ENCODE measurements at places on chromosomes 7 and 10.

- no peak for DNase-seq
Measured at GRCh38 chr10:94016727-94017714, 23.3 kb downstream of the PLCE1 start.

DNA sequence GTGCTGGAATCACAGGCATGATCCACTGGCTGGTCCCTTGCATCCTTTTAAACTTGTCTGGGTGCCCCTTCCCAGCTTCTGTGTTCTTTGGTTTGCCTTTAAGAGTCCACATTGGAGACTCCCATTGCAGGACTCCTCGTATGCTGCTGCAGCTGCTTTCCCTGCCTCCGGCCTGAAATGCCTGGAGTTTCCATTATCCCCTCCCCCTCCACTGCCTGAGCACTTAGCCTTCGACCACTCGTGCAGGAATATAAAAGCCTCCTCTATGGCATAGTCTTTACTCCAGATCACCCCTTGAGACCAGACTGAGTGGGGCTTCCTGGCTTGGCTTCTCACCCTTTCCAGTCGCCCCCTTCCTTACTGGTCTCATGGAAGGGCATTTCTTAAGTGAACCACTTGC is 80.2 kb downstream of the RHOBTB1 start:
- no peak for DNase-seq

DNA sequence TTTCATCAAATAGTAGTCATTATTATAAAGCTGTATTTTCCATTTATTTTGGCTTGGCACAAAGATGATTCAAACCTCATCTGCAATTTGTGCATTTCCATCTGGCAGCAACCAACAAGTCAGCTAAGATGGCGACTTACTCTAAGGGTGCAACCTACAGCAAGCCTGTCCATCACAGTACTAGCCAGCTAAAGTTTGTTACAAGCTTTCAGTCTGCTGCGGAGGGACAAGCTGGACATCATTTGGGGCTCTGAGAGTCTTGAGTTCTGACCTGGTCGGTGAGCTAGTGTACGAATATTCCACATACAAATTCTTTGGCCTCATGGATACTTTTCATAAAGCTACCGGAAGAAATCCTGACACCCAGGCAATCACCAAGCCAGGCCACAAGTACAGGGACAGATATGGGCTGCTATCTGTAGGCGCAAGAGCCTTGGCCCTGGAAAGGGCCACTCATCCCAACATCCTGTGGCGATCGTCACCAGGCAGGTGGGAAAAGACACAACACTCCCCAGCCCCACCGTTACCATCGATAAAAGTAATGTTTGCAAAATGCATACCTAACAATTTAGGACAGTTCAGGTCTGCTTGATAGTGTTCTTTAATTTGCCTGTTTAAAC is 307.6 kb downstream of the SKIDA1 start:
- no peak for DNase-seq

DNA sequence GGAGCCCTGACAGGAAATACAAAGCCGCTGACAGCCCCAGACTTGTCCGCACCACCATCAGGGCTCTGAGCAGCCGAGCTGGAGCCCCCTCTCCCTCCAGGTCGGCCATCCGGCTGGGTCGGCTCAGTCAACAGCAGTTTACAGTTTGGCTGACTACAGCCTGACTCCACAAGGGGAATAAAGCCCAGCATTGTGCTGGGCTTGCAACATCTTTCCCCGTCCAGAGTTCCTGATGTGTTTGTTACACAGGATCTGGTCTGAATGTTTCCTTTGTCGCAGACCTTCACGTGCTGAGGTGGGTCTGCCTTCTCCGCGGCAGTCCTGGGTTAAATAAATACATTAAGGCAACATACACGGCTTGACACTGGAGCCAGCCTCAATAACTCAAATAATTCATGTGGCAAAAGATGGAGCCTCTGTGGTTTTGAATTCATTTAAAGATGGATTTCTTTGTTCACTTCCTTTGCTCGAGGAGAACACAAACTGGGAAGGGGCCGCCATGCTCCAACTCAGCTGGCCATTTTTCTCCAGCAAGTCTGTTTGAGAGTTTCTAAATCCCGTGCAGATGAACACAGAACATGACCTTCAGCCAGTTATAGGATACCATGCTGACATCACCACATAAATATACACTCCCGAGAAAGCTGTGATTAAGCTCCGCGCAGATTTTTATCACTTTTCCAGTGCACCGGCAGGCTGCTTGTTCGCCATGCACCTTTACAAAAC is 192.1 kb downstream of the WDR11 start:
- no peak for DNase-seq

- DNase-seq, result no peak
Measured at GRCh38 chr10:54131833-54132232, 669.2 kb downstream of the PCDH15 start.

DNA sequence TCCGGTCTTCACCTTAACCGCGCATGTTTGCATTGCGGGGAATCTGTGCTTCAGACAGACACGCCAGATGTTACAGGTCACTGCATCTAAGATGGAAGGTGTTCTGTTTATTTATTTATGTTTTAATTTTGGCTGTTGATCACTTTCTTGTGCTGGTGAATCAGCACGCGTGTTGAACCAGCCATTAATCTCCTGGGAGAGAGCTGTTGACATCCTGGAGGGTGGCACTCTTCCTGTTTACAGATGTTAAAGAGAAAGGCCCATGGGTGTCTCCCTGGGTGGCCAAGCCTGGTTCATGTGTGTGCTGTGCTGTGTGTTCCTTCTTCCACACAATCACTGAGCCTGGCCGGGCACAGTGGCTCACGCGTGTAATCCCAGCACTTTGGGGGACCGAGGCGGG is 355.3 kb downstream of the PAXIP1 start:
- no peak for DNase-seq

DNA sequence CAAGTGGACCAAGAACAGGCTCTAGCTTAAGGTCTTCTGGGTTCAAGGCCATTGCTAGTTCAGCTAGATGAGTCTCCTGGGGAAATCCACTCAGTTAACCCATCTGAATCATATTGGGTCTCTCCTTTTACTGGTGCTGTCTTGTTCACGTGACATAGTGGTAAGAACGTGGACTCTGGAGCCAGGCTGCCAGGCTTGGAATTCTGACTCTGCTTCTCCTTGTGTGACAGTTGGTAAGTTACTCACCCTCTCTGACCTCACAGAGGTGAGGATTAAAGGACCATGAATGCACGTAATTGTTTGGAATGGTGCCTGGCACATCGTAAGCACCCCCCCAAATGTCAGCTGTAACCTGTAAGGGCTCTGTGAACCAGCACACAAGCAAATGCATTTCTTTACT is 9.7 kb upstream of the CALU start:
- DNase-seq, result no peak

GRCh38 chr7:92840316-92840715 is 3.9 kb upstream of the CDK6 start:
- DNase-seq, result no peak

GRCh38 chr7:100257017-100257416 is 37.3 kb downstream of the PVRIG start:
- DNase-seq, result no peak

DNA sequence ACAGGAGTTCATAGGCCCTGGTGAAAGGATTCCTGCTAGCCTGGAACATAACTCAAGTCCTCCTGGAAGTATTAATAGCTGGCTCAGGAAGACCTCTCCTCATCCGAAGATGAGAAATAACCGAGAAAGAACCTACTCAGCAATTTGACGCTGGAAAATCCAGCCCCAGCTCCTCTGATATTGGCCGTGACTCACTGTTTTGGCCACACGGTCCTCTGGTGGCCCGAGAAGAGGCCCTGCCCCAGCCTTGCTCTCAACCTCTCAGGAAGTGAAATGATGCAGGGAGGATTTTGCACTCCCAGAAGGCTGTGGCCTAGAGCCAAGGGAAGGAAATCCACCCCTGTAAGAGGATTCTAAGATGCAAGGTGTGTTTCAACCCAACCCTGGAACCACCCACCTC is 121.6 kb downstream of the MTPAP start:
- no peak for DNase-seq

- DNase-seq, result no peak
Measured at GRCh38 chr7:105452085-105452484, 63.4 kb upstream of the SRPK2 start.

DNA sequence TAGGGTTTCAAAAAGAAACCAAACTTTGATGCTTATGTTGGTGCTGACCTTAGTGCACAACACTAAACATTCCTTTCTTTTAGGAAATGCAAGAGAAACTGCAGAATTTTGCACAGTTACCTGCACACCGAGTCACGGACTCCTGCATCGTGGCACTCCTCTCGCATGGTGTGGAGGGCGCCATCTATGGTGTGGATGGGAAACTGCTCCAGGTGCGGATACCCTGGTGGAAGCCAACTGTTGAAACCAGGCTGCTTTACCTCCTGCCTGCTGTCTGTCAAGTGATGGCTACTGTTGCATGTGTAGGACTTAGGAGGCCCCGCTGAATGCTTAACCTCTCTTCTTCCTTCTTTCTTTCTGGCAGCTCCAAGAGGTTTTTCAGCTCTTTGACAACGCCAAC is 11.7 kb downstream of the CASP2 start:
- no peak for DNase-seq

- DNase-seq, result no peak
Measured at GRCh38 chr10:78491812-78492211, 458.1 kb downstream of the RPS24 start.

DNA sequence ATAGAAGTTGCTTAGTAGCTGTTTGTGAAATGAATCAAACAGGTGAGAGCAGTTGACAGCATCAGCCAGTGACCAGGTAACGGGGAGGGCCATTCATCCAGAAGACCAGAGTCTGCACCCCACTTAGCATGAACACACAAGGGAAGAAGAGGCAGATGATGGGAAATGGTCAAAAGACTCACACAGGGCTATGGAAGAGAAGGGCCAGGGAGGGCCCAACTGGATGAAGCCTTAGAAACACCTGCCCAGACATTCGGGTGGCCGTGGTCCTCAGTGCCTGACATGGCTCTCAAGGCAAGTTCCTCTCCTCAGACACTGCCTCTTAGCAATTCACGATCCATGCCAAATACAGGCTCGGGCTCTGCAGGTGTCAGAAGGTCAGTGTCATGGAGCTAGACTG is 354.1 kb downstream of the TCERG1L start:
- no peak for DNase-seq

- DNase-seq, result no peak
Measured at GRCh38 chr10:11280187-11280932, 262.7 kb downstream of the CELF2 start.

- no peak for DNase-seq
Measured at GRCh38 chr7:135277161-135277560, 43.5 kb downstream of the STRA8 start.

GRCh38 chr10:8242295-8242872 is 187.9 kb downstream of the GATA3 start:
- DNase-seq, result no peak

GRCh38 chr10:26689399-26689798 is 8.1 kb upstream of the PDSS1 start:
- no peak for DNase-seq

- DNase-seq, result no peak
Measured at GRCh38 chr10:12051241-12051640, 8.6 kb upstream of the UPF2 start.

GRCh38 chr7:22223807-22224206 is 133.1 kb downstream of the RAPGEF5 start:
- DNase-seq, result no peak

GRCh38 chr10:27815846-27816245 is 70.2 kb upstream of the MKX start:
- DNase-seq, result no peak

DNA sequence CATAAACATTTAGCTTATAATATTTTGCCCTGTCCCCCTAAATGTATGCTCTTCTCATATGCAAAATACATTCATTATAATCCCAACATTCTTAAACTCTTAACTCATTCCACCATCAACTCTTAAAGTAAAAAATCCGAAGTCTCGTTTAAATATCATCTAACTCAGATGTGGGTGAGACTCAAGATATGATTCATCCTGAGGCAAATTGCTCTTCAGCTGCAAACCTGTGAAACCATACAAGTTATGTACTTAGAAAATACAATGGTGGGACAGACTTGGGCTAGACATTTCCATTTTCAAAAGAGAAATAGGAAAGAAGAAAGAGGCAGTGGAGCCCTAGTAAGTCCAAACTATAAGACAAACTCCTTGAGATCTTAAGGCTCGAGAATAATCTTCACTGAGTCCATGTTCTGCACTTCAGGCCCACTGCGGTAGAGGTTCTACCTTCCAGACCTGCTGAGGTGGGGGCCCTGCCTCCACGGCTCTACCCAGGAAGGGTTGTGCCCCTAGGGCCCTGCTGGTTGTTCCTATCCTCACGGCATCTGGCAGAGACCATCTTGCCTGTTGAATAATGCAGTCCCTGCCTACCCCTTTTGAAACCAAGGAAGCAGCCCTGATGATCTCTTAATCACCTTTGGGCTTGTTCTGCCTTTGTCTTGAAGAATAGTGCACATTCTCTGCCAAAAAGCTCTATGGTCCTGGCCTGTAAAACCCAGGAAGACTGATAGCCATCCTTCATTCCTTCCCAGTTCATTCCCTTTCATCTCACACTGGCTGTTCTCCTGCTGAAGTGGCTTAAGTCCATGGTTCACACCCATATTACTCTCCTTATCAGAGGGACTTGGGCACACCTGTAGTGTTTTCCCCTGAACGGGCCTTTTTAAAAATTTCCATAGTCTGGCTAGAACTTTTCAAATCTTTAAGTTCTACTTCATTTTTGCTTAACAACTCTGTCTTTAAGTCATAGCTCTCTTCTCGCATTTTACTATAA is 37.3 kb downstream of the INPP5F start:
- DNase-seq, result no peak

- DNase-seq, result no peak
Measured at GRCh38 chr7:38179776-38180226, 1.8 kb downstream of the STARD3NL start.

GRCh38 chr10:70912556-70912955 is 24.2 kb upstream of the PCBD1 start:
- no peak for DNase-seq

- DNase-seq, result no peak
Measured at GRCh38 chr7:129503725-129504124, 1.4 kb downstream of the SMKR1 start.

DNA sequence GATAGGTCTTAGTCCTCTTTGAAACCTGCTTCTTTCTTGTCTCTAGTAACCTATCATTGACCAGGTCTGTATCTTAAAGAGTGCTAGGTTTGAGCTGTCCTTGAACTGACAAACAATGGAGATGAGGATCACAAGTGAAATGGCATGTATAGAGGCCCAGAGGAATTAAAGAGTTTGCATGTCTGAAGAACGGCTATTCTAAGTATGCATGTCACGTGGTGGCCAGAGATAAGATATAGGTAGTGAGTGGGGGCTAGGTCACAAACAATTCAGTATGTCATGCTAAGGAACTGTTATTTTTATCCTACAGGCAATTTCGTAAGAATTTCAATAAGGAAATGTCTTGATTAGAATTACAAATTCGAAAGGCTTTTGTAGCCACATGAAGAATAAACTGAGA is 95.3 kb downstream of the SUGCT start:
- DNase-seq, result no peak

GRCh38 chr7:87627634-87627994 is 584 bp upstream of the RUNDC3B start:
- DNase-seq, result no peak

- no peak for DNase-seq
Measured at GRCh38 chr7:36185092-36185491, 32.0 kb downstream of the EEPD1 start.

GRCh38 chr10:117788911-117789310 is 246.4 kb downstream of the EMX2 start:
- DNase-seq, result no peak

Measured in esophagus squamous epithelium (tissue), 5 donors.